Transverse colon (tissue), 4 donors: ENCODE measurements at places on chromosomes 11 and 22. TPM values are rescaled to one million over a fixed set of nuclear protein-coding genes. Genes with fewer than 3 reads are reported as not detected.

Gene KCNQ1OT1
- 2.1 TPM for total RNA-seq

Gene FAM111B
- 0.40 TPM for total RNA-seq

DNA sequence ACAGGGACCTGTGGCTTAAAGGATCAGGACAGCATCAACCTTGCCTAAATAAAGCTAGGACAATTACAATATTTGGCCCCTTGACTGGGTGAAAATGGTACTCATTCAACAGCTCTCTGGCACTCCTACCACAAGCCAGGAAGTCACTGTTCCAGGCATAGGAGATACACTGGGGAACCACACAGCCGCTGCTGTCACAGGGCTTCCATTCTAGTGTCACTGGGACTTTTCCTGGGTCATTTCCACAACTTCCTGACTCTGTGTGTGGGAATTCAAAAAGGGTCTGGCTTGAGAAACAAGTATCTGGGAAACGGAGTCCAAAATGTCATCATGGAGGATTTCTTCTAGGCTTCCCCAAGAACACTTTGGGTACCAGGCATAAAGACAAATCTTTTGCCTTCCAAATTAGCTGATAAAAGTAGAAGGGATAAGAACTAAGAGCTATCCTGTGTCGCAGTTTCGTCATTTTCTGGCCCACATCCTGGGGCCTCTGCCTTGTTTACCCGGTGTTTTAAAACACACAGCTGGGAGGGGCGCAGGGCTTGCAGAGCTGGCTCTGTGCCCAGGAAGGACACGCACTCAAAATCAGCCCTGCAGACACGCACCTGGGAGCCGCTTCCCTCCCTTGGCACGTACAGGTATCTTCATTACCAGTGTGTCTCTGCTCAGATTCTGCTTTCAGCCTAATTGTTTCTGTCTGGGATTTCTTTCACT is 38.0 kb downstream of the TMEM45B start:
- no peaks in the 10 kb centered on the region for H3K4me1 ChIP-seq
- H3K36me3 ChIP-seq = no peaks in the 10 kb centered on the region
- peak; percentile 86 for DNase-seq

DNA sequence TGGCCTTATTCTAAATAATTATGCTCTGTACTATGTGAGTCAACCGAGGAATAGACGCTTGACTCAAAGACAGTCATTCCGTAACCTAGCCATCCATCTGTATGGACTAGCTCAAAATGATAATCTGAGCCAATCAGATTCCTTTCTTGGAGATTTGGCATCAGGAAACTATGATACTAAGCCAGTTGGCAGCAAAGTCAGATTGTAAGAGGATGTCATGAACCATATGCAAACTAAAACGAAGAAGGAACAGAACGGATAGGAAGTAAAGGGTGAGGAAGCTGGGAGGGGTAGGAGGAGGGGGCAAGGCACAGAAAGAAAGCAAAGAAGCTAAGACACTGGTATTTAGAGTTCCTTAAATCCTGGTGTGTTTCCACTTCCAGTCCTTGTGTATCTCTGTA is 10.7 kb upstream of the SESN3 start:
- H3K36me3 ChIP-seq = no peaks in the 10 kb centered on the region
- H3K27me3 ChIP-seq = no peaks in the 10 kb centered on the region
- peak overlapping the region; percentile 52 for H3K27ac ChIP-seq
- no peak overlapping the region for H3K4me3 ChIP-seq

DNA sequence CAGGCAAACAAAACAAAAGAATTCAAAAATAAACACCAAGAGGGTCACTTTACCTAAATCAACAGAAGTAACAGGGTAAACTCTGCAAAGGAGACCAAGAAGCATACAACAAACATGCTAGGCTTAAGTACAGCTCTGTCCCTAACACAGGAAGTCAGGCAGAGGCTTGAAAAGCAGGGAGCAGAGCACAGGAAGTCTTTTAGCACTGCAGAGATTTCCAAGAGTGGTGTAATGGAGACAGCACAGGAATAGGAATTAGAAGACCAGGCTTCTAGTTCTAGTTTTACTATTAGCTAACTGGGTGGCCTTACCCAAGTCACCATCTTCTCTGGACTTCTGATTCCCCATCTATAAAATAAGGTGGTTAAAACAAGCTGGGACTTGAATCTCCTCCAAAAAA is 1.9 kb downstream of the RBFOX2 start:
- H3K4me1 ChIP-seq = peaks cover 61% of the 10 kb centered on the region
- peak overlapping the region; percentile 97 for H3K27ac ChIP-seq
- no peaks in the 10 kb centered on the region for H3K36me3 ChIP-seq
- H3K4me3 ChIP-seq = no peak overlapping the region
- no peak for DNase-seq

DNA sequence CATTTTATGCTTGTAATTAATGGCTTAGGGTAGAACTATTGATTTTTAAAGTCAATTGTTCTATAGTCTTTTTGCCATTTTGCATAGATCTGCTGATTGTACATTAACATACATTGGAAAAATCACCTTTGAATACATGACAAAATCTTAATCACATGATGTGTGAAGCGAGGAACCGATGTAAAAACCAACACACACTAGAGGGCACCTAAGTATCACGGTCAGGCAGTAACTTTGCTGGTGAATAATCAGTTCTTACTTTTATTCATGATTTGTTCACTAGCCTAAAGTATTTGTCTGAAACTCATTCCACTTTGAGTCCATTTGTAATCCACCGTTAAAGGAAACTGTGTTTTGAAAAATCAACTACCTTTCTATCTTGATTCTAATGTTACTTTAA is 28.2 kb downstream of the JHY start:
- H3K4me1 ChIP-seq = no peaks in the 10 kb centered on the region
- H3K4me3 ChIP-seq = no peak overlapping the region
- H3K36me3 ChIP-seq = no peaks in the 10 kb centered on the region
